ENCODE measurements at places on chromosomes 11 and 22.

DNA sequence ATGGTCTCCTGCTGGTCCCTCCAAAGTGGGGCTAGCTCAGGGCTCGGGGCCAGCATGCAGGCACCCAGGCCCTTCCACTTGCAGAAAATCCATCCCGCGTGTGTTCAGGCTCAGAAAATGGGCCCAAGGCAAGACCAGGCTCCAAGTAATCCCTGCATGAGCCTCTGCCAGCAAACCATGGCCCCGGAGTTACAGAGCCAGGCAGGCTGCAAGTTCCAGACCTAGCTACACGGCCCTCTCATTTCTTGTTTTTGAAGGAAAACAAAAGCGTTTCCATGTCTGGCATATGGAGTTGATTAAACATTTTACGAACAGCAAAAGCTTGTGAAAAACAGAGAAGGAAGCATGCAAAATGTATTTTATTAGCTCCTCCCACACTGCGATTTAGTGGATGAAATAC lies 29.7 kb downstream of the KIAA0930 start:
- no peak for DNase-seq

DNA sequence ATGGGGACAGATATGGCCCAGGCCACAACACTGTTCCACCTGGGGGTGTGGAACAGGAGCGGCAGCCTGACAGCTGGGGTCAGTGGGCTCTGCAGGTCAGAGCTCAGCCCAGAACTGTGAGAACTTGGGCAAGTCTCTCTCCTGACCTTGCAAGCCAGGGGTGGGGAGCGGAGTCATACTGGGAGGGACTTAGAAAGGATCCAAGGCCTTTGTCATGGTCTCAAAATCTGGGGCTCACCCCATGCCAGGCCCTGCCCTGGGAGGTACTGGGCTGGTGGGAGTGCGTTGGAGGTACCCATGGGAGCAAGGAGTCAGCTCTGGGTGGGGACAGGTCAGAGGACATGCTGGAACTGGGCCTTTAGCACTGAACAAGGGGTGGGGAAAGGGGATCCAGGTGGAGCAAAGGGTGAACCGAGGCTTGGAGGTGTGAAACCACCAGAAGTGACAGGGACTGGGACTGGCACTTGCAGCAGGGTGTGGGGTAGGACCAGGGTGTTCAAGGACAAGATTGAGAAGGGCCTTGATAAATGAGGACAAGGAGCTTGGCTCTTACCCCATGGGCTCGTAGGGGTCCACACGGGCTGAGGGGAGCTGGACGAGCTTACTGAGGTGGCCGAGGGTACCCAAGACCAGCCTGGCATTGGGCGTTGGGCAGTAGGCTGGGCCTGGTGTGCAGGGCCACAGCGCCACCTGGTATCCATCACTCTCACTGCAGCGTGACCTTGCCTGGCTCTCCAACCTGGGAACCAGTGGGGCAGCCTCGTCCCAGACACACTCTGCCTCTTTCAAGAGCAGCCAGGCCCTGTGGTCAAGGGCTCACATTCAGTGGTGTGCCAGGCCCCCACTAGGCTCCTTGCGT lies 7.4 kb upstream of the PMM1 start:
- no peak for DNase-seq

DNA sequence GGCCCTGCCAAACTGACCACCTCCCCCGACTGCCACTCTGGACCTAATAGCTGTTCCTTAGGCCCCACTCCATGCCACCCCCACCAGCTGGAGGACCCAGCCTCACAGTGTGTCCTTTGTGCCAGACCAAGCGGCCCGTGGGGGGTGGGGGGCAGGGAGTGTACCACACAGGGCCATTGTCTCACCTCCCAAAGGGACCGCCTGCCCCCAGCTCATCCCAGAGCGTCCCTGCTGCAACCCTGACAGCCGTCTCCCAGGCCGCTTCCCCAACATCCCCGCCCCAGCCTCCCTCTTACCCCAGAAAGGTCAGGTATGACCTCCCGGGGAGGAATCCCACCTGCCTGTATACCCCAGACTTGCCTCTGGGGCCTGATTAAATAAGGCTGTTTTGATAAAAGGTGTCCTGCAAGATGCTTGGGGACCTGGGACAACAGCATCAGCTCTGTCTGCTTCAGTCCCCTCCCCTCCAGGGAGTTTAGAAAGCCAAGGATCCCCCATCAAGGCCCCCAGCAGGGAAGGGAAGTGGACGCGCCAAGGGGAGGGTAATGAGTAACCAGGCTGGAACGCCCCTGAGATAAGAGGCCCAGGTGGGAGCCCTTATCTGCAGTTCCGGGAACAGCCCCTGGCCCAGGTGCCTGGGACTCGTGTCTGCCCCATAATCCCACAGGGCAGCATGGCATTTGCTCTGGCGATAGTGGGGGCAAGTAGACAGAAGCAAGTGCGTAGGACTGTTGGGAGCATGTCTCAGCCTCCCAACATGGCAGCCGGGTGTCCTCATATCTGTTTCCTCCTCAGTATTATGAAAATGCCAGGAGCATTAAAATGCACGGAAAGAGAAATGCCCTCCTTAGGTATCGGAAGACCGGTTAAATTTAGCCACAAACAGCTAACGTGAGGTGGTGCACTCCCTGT lies 9.0 kb downstream of the CDC42EP1 start:
- DNase-seq, result no peak

- DNase-seq, result no peak
These were observed 44.2 kb downstream of the CLMP start for GRCh38 chr11:123150882-123151281.

DNA sequence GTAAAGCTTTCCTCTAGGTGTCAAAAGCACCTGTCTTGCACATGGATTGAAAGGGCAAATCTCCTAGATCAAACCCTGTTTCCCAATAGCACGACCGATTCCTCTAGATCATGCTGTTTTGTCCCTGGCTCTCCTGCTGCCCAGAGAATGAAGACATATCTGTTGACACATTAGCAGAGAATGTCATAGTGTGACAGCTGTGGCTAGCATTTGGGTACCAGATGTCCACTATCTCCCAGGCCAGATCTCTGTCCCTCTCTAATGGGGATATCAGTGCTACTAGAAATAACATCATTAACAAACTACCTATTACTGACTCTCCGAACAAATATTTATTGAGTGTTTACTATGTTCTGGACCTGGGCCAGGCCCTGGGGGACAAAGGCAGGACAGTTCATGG lies 72.4 kb upstream of the ISX start:
- no peak for DNase-seq

GRCh38 chr11:70498171-70498571 lies 99.8 kb downstream of the CTTN start:
- DNase-seq, result no peak

DNA sequence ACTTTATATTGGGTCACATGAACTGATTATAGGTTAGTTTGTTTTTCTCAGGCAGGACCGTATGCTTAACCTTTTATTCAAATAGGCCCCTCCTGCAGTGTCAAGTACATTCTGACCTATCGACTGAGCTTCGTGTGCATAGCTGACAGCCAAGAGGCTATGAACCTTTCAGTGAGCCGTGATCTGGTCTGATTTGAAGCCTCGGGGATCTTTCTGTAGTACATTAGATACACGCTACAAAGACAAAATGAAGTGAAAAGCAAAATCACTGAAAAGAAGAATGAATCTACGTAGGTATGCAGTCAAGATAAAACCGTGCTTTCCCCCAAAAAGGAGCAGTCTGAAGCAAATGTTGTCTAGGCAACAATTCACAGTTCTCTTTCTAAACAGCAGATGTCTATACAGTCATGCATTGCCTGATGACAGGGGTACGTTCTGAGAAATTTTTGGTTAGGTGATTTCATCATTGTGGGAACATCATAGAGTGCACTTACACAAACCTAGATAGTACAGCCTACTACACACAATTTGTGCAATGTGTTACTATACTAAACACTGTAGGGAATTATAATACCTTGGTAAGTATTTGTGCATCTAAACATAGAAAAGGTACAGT lies 18.1 kb downstream of the JHY start:
- DNase-seq, result no peak

- no peak for DNase-seq
These were observed 8.6 kb downstream of the TCN1 start for GRCh38 chr11:59857439-59858434.

- DNase-seq, result peak; percentile 75
These were observed 194.1 kb downstream of the IGLL1 start for GRCh38 chr22:23385678-23386631.

- no peak for DNase-seq
These were observed 16.5 kb downstream of the TUBGCP6 start for GRCh38 chr22:50228366-50228765.

GRCh38 chr11:92916299-92916698 lies 53.2 kb upstream of the MTNR1B start:
- no peak for DNase-seq

GRCh38 chr11:119704849-119705248 lies 24.2 kb downstream of the NECTIN1 start:
- DNase-seq, result no peak

- DNase-seq, result peak; percentile 5
These were observed 77.9 kb downstream of the BTBD10 start for GRCh38 chr11:13384908-13385640.

GRCh38 chr11:120179057-120179672 lies 31.7 kb upstream of the OAF start:
- DNase-seq, result no peak
